ENCODE measurements at places on chromosomes 1 and 21. TPM values are rescaled to one million over a fixed set of nuclear protein-coding genes. Genes with fewer than 3 reads are reported as not detected.

The ERG gene
- 37.4 TPM for total RNA-seq

The LRRC71 gene
- 0.32 TPM for total RNA-seq

The SYT14 gene
- total RNA-seq: not detected

- no peak for DNase-seq
These were observed 466 bp downstream of the PEX10 start for GRCh38 chr1:2411801-2412394.

DNA sequence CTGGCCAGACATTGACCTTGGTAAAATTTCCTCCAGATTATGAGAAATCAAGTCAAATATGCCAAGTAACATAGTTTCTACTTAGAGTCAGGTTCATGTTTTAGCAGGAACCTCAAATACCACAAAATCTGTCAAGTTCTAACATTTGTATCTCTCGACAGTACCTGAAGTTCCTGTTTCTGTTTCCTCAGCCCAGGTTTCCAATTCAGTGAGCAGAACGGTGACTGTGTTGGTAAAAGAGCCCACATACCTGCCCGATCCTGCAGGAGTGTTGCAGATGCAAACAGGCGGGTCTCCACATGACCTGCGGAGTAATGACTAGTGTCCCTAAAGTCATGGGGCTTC is 57.9 kb upstream of the LGALS8 start:
- peak; percentile 18 for DNase-seq

GRCh38 chr1:180916012-180916770 is 3.5 kb downstream of the KIAA1614 start:
- DNase-seq: no peak

The HNRNPU gene
- 284 TPM for total RNA-seq

- no peak for DNase-seq
These were observed 52.3 kb downstream of the GRIK1 start for GRCh38 chr21:29887313-29888009.

DNA sequence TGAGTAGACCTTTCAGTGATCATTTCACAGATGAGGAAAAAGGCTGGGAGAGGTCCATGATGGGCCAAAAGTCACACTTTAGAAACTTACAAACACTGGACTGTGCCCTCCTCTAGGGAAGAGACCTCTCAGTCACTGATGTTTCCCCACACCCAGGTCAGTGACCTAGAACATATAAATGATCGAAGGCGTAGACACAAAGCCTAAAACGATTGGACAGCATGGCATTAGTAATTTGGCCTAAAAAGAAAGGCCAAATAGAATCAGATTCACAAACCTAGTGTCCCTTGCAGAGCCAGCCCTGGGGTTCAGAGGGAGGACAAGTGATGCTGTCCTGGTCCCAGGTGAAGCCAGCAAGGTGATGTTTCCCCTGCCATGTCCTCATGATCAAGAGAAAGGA is 27.7 kb downstream of the TRABD2B start:
- no peak for DNase-seq

GRCh38 chr1:16198444-16199156 is 13.9 kb downstream of the ARHGEF19 start:
- DNase-seq: no peak

- DNase-seq: no peak
These were observed 122.2 kb upstream of the HOOK1 start for GRCh38 chr1:59692591-59692990.

- DNase-seq: no peak
These were observed 24.0 kb downstream of the DDR2 start for GRCh38 chr1:162656266-162656665.

DNA sequence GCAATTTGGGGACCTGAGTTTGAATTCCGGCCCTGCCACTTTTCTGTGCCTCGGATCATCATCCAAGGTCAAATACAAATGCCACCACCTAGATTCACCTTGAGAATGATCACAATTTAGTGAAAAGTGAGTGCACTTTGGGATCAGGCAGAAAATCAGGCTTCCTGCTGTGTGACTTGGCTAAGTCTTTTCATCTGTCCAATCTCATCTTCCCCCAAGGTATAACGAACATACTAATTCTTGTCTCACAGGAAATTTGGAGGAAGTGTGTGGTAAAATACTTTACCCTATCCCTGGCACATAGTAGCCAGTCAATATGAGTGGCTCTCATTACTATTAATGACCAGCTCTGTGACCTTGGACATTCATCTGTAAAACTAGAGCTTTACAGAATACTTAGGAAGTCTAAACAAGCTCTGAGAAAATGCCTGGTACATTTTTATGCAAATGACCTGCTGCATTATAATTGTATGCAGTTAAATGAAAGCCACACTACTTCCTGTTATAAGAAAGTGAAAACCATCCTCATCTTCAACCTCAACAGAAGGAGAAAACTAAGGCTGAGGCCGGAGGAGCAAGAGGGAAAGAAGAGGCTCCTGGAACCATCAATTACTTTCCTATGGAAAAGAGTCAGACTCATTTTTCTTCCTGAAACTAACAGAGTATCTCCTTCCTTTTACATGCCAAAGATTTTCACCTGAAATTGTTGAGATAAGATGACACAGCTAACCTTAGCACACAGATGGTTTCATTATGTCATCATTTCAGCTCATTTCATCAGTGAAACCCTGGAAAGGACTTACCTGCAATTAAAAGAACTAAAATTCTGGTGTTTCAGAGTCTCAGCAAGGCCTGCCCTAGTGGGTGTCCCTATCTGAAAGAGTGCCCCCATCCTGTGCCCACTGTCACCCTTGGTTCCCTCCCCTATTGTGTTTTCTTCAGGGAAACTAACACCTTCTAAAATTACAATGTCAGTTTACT is 32.6 kb upstream of the RGS8 start:
- DNase-seq: no peak

The TRIM67 gene
- total RNA-seq: 0.22 TPM

DNA sequence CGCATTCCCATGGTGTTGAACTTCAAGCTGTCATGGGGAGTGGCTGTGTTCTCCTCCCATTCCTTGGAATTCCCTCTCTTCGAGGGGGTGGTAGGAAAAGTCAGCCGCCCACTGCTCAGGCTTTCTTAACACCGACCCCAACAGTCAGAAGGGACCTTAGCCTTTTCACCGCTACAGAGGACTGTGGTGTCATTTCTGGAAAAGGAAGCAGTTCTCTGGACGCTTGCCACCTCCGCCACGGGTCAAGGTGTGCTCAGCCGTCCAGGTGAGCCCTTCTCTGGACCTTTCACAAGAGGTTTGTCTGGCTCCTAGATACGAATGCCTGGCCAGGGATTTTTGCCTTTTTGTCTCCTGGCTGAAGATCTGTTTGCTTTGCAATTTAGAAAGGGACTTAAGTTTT is 31.8 kb downstream of the CLIC6 start:
- DNase-seq: no peak

Data from mesenteric fat pad (tissue), 1 donor.